ENCODE measurements at places on chromosomes 7 and 10.
A peak's percentile ranks its signal among the peaks of the same experiment; 100 is the strongest.

- no peak for ATAC-seq
These were observed 14.8 kb downstream of the FANK1 start for GRCh38 chr10:125911145-125911544.

DNA sequence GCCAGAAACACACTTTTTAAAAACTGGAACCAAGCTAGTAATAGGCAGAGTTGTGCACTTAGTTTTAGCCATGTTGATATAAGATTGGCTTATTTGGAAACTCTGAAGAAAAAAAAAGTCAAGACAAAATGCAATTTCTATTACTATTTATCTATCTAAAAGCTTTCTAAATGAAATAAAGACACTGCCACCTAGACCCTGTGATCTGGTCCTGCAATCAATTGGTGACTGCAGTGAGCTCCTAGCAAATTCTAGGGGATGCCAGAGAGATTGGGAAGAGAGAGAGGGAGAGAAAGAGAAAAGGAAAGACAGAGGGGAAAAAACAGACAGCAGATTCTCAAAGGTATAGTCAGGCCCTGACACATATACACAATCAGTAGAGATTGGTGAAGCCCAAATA lies 25.3 kb downstream of the SORCS1 start:
- no peak for ATAC-seq

- no peak for ATAC-seq
These were observed 12.4 kb upstream of the SERPINE1 start for GRCh38 chr7:101114492-101114891.

- no peak for ATAC-seq
These were observed 148.1 kb upstream of the FAM3C start for GRCh38 chr7:121544238-121544637.

DNA sequence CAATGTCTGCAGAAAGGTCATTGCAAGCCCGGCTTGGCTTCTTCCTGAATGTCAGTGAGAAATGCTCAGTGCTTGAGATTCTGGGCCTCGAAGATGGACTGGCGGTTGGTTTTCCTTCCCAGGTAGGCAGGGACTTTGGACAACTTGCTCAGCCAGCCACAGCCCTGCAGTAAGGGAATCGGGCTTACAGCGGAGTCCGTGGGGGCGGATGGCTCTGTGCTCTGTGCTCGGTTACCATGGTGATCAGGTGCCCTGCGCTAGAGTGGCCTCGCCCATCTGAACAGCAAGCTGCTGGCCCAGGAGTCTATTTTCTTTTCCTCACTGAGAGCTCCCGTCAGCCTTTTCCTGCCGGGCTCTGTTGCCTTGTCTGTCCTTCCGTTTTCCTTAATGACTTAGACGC lies 77.8 kb upstream of the SH2B2 start:
- no peak for ATAC-seq

GRCh38 chr10:76382381-76382851 lies 951.0 kb downstream of the LRMDA start:
- ATAC-seq, result no peak

DNA sequence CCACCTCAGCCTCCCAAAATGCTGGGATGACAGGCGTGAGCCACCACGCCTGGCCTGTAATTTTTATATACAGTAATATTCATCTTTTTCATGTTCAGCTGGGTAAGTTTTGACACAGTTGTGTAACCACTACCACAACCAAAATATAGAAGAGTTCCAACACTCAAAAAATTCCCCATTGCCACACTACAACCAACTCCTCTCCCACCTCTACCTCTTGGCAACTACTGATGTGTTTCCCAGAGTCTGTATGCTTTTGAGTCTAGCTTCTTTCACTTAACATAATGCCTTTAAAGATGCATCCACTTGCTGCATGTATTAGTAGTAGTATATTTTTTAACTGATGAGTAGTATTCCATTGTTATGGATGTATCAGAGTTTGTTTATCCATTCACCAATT lies 90.7 kb downstream of the SRPK2 start:
- no peak for ATAC-seq

DNA sequence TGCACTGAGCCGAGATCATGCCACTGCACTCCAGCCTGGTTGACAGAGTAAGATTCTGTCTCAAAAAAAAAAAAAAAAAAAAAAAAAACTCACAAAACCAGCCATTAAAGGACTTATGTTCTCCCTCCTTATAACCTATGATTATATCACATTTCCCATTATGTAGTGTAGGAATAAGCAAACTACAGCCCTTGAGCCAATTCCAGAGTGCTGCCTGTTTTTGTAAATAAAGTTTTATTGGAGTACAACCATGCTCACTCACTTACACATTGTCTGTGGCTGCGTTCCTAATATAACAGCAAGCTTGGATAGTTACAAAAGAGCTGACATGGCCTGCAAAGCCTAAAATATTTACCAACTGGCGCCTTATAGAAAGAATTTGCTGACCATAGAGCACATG lies 72.7 kb upstream of the ARID5B start:
- ATAC-seq, result no peak

DNA sequence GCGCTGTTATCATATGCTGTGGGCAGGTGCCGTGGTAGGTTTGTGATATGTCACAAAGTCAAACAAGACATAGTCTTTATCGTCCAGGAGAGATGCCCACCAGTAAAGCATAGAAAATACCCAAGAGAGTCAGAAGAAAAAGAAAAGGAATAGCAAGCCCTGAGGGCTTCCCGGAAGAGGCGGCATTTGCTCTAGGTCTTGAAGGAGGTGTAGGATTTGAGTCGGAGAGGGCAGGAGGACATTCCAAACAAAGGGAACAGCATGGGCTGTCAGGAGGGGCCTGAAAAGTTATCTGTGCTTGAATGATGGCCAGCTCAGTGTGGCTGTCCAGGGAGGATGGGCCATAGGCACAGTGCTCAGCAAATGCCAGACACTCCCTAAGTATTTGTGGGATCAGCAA lies 42.2 kb downstream of the COL13A1 start:
- ATAC-seq, result no peak

- ATAC-seq, result no peak
These were observed 28.2 kb downstream of the GPRIN2 start for GRCh38 chr10:46528171-46528671.

- no peak for ATAC-seq
These were observed 27.1 kb downstream of the PARP12 start for GRCh38 chr7:140035400-140036223.

- ATAC-seq, result peak; percentile 64
These were observed 41.1 kb downstream of the ZC3HC1 start for GRCh38 chr7:130009848-130010688.

- no peak for ATAC-seq
These were observed 519.2 kb downstream of the TFEC start for GRCh38 chr7:115511330-115511729.

GRCh38 chr10:78861529-78862327 lies 207.0 kb upstream of the ZMIZ1 start:
- ATAC-seq, result no peak

- no peak for ATAC-seq
These were observed 6.1 kb upstream of the GSDME start for GRCh38 chr7:24763303-24763901.
